ENCODE measurements at places on chromosomes 5 and 9.

GRCh38 chr5:137743031-137743640 lies 7.2 kb upstream of the KLHL3 start:
- peak; percentile 51 for DNase-seq

GRCh38 chr5:28483327-28484025 lies 1445.1 kb upstream of the CDH9 start:
- no peak for DNase-seq

DNA sequence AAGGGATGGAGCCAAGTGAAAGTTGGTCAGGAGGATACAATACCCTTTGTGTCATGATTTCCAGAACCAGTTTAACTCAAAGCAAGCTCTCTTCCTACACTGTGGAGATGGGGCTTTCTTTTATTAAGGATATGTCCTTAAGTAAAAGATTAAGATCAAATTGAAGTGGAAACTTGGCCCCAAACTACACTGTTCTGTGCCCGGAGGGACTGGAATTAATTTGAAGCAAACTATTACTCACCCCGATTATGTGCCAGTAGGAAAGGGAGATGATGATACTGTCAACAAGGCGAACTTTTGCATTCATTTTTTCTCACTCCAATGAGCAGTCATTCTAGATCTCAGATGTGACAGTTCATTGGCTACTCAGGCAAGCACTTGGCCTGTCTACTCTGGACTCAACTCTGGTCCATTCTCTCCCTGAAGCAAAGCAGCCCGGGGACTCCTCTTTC lies 186.7 kb downstream of the NTRK2 start:
- no peak for DNase-seq

DNA sequence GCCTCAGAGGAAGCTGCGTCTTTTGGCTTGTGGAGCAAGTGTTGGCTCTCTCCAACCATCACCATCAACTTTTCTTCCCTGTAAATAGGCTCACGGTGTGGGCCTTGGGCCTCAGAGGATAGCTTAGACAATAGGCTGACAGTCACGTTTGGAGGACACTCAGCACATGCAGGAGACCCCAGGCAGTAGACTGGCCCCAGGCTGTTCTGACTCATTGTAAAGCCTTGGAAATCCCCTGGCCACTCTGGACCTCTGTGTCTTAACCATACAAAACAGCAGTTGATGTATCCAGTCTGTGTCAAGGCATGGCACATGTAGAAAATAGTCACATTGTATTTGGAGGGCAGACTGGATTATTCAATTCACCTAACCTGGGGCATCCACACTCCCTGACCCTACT lies 18.6 kb downstream of the CD74 start:
- DNase-seq = no peak

DNA sequence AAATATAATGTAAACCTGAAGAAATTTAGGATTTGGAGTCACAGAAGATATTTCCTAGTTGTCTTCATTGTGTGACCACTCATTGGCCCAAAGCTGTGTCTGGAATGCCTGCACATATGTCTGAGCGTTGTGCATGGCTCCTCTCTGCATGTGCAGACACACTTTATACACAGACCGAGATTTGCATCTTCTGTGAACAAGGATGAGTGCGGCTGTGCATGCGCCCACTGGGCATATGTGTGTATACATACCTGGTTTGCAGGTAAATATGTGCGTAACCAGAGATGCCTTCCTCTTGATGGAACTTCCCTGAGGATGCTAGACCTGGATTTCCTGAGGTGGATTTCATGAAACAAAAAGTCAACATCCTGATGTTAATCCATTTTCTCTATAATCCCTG lies 19.1 kb downstream of the PHF2 start:
- DNase-seq = no peak

DNA sequence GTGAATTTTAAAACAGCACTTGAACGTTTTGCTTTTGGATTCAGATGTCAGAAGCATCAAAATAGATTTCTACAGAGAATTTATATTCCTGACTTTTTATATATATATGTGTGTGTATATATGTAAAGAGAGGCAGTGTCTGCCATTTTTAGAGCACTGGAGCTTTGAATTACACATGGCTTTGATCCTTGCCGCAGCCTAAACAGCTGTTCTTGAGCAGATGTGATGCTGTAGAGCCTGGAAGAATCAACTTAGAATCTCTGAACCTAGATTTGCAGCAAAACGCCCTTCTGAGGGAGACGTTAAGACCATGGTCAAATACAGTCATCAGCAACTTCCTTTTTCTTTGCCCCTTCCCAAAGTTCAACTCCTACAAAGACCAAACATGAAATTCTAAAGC lies 21.7 kb upstream of the C5orf47 start:
- DNase-seq = no peak

- DNase-seq = no peak
These were observed 45.7 kb upstream of the GPR151 start for GRCh38 chr5:146561711-146562110.

GRCh38 chr5:95957561-95958203 lies 4.0 kb downstream of the ELL2 start:
- no peak for DNase-seq

DNA sequence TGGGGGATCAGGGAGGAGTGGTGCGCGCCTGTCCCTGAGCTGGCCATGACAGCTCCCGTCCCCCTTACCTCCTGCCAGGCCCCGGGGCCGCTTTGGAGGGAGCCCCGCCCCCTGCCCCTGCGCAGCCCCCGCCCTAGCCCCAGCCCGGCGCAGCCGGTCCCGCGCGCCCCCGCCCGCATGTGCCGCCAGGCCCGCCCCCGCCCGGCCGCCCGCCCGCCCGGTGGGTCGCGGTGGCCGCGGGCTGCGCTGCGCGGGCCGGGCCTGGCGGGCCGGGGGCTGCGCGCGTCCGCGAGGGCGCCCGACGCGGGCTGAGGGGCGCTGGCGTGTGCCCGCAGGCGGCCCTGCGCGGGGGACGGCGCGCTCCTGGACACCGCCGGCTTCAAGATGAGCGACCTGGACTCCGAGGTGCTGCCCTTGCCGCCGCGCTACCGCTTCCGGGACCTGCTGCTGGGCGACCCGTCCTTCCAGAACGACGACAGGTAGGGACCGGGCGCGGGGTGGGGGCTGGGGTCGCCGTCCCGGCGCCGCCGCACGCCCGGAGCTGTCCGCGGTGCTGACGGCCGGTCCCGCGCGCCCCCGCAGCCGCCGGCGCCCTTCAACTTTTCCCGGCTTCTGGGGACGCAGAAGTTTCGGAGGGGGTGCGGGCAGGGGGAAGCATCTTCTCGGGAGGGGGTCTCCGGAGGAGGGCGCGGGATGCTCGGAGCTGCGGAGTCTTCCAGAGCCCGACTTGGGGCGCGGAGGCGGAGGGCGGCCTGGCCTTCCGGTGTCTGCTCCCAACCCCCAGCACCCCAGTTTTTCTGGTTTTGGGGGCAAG lies 12.5 kb downstream of the KCNT1 start:
- DNase-seq = no peak

DNA sequence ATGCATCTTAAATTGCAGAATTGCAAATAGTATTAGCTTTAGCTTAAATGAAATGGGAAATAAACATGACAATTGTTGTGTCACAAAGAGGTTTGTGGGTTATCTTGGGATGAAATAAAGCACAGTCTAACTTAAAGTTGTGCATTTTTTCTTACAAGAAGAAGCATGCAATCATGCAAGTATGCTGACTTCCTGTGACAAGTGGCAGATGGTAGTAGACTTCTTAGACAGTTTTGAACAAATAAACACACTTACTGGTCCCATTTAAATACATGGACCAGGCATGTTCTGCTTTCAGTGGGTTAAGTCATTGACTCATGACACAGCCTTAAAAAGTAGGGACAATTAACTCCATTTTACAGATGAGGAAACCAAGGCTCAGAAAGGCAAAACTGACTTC lies 15.9 kb upstream of the C5orf63 start:
- no peak for DNase-seq

DNA sequence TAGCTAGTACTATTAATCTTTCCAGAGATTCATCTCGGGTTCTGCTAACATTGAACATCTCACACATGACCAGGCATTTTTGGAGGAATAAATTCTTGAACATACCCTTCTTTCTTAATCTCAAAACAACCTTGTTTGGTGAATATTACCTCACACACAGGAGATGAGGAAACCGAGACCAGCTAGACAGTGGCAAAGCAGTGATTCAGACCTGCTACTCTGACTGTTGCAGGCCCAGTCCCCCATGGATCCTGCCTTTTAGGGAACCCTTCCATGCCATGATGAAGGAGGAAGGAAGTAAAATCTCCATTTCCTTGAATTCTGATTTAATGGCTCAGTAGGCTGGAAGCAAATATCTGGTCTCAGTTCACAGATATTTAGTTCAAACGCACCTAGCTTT lies 2.6 kb downstream of the PCSK5 start:
- no peak for DNase-seq

DNA sequence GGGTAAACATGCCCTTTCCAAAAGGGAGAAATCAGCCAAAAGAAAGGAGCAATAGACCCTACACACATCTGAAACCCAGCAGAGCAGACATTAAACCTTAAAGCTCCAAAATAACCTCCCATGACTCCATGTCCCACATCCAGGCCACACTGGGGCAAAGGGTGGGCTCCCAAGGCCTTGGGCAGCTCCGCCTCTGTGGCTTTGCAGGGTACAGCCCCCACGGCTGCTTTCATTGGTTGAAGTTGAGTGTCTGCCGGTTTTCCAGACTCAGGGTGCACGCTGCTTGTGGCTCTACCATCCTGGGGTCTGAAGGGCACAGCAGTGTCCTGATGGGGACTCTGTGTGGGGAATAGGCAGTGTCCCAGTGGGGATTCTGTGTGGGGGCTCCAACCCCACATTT lies 146.5 kb downstream of the ZDHHC21 start:
- no peak for DNase-seq

DNA sequence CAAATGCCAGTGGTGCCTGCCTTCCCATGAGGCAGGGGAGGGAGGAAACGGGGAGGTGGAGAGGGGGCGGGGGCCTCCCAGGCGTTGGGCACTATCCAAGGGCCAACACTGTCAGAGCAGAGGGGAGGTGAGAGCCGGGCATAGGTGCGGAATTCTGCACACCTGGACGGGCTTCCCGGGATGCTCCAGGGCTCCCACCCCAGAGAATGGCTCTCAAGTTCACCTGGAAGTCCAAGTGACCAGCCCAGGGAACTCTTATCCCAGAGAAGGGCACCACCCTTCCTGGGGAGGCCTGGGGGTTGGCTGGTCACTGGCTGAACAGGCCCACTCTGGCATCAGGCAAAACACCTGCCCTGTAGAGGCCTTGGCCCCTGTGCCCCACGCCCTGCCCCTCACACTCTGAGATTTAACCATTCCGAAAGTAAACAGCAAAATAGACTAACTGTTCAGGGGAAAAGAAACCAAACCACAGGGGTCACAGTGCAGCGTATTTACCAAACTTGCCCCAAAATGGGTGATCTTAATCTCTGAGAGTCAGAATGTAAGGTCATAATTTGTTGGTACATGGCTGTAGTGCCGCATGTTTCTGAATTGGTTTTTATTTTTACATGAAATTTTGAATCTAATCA lies 2.7 kb downstream of the CSF2 start:
- DNase-seq = no peak

DNA sequence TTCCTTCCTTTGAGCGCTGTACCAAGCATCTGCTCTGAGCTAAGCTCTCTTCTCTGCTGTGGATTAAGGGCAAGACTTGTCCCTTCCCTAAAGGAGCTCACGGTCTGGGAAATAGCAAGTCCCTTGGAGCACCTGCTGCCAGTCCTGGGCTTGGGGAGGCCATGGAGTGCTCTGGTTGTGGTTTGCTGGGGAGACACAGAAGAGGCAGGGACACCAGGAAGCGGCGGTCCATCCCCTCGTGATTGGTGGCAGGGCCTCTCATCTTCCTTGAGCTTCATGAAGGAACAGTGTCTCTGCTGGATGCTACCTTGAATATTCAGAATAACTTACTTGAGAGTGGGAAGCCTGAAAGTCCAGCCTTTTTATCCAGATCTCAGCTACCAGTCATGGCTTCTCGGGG lies 35.3 kb downstream of the COL5A1 start:
- no peak for DNase-seq

DNA sequence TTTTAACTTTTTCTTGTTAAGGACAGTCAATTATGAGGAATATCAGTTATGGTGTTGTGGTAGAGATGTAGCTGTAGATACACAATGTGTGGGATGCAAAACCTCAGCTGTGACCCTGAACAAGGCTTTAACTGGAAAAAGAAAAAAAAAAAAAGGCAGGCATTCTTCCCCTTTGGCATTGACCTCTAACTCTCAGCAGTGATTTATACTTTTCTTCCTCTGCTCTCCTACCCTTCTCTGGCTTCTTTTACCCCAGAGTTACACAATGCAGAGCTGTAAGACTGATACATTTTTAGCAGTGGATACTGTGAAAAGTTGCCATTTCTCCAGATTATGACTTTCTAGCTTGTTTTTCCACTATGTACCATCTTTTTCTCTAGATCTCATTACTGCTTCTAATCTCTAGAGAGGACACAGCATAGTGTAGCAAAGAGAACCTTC lies 2.0 kb downstream of the CTNNAL1 start:
- DNase-seq = no peak

DNA sequence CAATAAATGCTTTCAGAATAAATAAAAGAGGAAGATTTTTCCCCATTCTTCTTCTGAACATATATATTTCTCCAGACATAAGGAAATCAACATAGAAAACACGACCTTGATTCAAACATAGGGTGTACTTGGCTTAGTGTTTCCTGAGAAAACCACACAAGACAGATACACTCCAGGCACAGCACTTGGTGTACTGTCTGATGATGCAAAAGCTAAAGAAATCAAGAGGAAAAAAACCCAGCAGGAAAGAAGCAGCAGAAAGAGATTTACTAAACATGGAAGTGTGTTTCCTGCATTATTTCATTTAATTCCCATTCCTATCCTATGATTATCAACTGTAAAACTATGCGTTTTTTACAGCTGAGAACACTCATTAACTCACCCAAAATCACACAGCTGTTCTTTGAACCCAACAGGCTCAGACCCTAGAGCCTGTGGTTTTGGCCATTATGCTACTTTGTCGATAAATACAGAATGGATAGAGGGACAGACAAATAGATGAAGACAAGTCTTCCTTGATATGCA lies 46.1 kb downstream of the NIPAL4 start:
- no peak for DNase-seq

DNA sequence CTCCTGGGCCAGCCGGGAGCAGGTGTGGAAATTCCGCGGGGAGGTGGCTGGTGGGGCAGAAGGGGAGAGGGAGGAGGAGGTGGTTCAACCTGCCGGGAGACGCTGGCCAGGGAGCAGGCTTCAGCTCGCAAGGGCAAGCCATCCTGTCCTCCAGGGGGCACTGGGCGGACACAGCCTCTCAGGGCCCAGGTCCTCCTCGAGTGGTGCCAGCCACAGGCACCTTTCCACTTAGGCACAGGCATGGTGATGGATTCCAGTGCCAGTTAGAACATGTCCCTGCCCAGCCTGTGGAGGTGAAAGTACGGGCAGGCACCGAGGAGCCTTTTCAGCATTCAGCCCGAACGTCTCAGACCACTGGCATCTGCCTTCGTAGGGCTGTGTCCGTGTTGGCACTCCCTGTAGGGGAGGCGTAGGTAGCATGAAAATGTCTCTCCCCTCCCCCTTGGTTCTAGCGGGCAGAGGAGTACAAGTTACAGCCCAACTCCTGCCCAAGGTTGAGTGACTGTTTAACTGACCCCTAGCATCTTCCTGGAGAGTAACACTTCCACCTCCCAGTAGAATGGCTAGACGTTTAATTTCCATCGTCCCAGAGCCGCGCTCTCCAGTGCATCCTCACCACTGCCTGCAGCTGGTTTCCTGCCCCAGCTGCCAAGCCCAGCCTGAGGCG lies 48.9 kb downstream of the DAB2IP start:
- DNase-seq = no peak
